ENCODE measurements at places on chromosomes 2 and 18.

DNA sequence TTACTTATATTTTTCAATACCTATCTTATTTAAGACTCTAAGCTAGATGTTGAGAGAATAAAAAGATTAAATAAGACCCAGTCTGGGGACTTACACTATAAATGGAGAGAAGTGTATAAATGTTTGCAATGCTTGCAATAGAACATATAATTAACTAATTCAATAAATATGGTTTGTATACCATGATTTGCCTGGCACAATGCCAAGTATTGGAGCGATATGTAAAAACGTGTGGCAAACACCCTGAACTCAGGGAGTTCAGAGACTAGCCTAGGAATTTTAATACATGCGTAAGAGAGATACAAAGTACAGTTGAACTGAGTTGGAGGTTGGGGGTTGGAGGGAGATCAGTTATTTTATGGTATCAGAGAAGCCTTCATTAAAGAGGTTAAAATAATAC is 251.8 kb upstream of the DDX18 start:
- DNase-seq, result no peak

GRCh38 chr18:65659912-65660311 is 90.9 kb upstream of the CDH7 start:
- DNase-seq, result no peak

DNA sequence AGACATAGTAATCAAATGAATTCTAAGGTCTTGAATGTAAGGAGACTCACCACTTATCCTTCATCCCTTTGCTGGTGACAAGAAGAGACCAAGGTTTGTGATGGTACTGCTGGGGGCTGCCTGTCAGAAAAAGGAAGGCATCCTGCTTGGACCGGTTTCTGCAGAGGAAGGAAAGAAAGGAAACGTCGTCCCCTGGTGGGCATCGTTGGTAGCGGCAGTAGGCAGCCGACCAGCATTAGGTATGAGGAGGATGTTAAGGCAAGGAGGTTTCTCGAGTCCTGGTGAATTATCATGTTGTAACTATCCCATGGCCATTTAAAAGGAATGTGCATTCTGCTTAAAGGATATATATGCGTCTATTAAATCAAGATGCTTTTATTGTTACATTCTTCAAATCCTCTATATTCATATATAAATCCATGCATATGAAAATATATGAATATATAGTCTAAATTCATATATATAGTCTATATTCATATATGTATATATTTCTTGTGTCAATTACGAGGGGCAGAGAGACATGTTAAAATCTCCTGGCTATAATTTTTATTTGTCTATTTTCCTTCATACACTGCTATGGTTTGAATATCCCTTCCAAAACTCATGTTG is 94.4 kb upstream of the TGFA start:
- peak; percentile 72 for DNase-seq

- no peak for DNase-seq
These were observed 198.6 kb downstream of the FAM210A start for GRCh38 chr18:13527730-13528129.

GRCh38 chr18:13680612-13681011 is 45.7 kb downstream of the FAM210A start:
- DNase-seq, result no peak

DNA sequence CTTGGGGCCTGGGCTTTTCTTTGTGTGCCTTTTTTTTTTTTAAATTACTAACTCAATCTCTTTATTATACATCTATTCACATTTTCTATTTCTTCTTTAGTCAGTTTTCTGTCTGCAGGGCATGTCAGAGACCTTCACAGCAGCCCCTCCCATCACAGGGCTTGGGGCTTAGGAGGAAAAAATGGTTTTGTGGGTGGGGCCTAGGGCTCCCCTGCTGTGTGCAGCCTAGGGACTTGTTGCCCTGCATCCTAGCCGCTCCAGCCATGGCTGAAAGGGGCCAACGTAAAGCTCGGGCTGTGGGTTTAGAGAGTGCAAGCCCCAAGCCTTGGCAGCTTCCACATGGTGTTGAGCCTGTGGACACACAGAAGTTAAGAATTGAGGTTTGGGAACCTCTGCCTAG is 13.8 kb downstream of the ZSCAN30 start:
- DNase-seq, result no peak

DNA sequence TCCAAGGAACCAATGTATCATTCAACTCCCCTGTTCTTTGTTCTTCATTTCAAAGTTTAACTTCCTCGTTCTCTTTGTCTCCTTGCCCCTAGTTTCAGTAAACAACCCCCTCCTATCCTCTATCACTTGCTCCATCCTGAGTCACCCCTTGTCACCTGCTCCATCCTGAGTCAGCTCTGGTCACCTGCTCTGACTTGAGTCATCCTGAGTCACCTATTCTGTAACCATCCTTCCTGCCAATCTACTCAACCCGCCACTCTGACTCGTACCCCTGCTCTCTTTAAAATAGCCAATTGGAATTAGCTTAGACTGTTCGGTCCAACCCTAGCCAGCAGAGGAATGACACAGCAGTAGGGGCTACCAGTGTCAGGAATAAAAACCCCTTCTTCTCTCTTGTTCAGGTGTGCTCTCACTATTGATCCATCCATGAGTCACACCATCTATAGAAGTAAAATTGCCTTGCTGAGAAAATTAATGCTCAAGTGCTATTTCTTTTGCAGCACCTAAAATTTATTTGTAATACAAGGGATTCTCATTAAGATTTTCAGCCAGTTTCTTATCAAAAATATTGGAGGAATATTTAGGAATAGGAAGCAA is 326.8 kb downstream of the AKAIN1 start:
- DNase-seq, result no peak

DNA sequence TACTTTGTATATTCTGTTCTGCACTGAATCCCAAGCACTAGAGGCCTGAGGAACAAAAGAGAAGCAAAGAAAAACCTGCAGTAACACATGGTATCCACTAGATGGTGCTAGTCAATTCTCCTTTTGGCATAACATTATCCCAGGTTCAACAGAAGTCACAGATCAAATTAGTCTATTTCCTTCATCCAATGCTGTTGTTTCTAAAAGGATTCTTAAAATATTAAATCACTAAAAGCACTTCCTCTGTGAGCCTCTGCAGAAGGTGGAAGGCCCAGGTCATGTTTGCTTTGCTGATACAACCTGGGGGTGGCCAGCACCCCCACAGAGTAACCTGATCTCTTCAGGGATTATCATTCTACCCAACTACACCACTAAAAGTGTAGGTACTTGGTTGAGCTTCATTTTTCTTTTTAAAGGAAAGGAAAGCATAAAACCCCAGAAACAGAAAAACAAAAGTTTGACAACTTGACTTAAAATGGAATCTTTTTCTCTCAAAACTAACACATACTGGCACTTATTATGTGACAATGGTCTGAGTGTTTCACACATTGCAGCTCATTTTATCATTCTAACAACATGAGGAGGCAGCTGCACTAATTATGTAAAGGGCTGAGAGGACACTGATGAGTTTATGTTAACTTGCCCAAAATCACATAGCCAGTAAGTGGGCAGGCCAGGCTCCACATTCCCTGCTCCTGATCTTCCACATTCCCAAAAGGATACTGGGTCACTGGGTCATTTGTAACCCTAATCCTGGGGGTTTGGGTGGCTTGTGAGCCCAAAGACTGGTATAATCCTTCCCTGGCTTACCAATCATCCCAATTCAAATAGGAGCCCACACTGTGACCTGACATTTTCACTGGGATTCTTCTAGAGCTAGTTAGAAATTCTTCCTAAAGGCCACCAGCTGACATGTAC is 66.8 kb upstream of the DNER start:
- peak; percentile 55 for DNase-seq

- no peak for DNase-seq
These were observed 37.8 kb upstream of the OLA1 start for GRCh38 chr2:174286172-174286571.

GRCh38 chr2:30234180-30234971 is 3.0 kb downstream of the LBH start:
- DNase-seq, result no peak

DNA sequence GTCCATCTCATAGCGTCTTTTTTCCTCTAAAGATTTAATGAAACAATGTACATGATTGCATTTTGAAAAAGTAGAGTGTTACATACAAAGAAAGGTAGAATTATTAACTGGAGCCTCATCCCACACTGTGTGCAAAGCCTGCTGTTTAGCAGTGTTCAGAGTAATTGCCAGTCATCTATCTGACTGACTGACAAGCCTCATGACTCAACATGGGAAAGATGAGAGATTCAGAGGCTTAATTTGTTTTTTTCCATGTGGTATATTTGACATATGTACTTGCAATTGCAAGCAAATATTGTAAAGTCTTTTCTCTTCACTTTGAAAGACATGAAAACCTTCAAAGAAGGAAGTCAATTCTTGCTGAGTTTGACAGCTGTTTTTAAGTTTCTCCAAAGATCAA is 14.7 kb downstream of the PCARE start:
- no peak for DNase-seq

DNA sequence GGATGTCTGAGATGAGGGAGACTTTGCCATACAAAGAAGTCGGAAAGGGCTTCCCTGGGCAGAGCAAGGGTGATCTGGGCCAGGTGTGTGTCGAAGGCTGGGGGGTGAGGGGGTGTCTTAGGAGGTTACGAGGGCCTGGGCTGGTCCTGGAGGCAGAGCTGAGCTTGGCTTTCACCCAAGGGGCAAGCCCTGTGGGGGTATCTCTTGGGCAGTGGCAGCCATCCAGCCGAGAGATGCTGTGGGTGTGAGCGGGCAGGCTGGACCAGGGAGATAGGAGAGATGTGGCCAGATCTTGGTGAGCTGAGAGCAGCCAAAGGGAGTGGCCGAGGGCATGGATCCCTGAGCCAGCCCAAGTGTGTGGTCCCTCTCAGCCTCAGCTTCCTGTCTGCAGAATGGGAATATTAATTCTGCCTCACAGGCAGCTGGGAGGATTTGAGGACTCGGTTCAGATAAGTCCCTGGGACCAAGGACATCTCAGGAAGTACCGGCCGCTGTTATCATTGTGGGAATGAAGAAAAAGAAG is 33.0 kb downstream of the MAL start:
- DNase-seq, result no peak

DNA sequence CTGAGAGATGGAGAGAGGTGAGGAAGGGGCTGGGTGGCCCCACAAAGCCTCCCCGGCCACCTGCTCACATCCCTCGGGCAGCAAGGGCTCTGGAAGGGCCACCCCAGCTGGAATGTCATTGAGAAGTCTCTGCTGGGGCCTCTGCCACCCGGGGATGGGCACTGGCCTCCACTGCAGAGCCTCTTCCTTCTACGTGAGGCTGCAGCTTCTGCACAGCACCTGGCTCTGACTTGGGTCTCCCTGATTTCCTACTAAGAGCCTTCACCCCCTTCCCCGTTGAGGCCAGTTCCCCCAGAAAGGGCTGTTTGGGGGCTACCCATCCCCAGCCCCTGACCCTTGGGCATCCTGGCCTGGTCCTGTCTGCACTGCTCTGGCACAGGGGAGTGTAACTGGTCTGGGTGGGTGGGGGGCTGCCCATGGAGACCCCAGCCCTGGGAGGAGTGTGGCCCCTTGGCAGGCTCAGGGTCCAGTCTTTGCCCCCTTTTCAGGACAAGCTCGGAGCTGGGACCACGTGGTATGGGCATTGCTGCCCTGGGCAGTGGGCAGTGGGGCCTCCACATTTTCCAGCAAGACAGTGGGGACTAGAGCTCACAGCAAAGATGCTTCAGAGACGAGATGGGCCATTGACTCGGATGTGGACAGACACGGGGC is 5.6 kb downstream of the PDCD1 start:
- no peak for DNase-seq

DNA sequence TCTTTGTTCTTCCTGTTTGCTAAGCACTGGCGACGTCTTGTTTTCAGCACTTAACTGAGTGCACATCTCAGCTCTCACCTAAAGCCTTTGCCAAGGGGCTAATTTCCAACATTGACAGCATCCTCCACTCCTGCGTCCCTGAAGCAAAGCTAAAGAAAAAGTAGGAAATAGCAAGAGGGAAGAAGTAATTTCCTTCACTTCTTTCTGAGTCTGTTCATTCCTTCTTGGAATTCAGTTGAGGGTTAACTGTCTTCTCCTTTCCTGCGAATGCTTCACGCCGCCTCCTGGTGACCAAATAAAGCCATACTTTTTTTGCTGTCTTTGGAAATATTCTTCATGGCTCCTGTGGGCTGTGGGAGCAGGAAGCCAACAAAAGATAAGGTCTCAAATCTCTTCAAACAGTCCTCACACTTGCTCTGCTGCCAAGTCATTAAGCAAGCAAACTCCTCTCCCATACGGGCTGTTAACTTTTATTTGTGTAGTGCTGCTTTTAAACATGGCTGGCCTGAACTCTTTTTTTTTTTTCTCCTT is 100.9 kb downstream of the DPP10 start:
- no peak for DNase-seq

DNA sequence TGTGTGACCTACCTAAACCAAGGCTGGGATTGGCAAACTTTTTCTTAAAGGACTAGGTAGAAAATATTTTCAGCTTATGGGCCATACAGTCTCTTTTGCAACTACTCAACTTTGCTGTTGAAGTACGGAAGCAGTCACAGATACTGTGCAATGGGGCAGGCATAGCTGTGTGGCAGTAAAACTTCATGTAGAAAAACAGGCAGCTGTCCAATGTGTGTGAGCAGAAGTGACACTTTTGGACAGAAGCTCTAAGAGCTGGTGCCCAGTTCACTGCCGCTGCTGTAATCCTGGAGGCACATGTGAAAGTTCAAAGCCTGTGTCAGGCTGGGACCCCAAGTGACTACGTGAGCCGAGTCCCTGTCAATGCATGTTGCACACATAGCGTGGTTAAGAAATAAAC is 46.7 kb downstream of the MAPK4 start:
- DNase-seq, result no peak

GRCh38 chr2:148935791-148936190 is 60.8 kb downstream of the KIF5C start:
- DNase-seq, result no peak

DNA sequence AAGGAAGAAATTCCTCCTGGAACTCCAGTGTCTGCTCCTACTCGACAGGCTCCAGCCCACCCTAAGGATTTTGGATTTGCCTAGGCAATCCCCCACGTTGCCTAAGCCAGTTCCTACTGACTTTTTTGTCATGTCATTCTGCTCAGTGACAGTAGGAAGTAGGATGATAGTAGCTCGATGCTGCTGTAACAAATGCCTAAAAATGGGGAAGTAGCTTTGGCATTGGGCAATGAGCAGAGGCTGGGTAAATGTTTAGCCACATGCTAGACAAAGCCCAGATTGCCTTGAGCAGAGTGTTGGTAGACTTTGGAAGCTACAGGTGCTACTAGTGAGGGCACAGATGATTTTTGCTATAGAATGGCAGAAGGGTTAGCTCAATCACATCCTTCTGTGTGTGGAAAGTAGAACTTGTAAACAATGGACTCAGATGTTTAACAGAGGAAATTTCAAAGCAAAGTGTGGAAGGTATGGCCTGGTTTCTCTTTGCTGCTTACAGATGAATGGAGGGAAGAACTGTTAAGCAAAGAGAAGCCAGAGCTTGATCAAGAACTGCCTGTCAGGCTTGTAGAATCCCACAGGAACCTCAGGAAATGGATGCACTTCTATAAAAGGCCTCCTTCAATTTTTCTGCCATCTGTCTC is 154.8 kb downstream of the RNF144A start:
- DNase-seq, result no peak

DNA sequence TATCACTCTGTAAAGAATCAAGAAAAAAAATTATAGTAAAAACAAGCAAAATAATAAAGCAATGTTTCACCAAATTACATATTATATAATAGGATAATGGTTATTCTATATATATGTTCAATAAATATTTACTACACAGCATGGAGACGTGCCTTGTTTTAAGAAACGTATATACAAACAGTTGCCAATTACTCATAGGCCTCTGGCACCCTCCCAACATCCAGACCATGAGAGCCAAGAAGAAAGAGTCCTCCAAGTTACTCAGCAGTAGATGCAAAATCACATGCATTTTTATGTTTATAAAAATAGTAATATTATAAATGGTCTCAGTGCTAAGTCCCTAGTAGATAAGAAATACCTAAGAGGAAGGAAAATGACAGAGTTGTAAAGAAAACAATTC is 64.8 kb downstream of the REV1 start:
- no peak for DNase-seq

Measured in Panc1 (cell line).